ENCODE measurements at places on chromosomes 11 and 22. TPM values are rescaled to one million over a fixed set of nuclear protein-coding genes. Genes with fewer than 3 reads are reported as not detected.

GRCh38 chr11:124863137-124863825, 2.0 kb upstream of the ROBO3 start:
- no peak for ATAC-seq

GRCh38 chr22:44411226-44412135, 86.6 kb downstream of the RTL6 start:
- ATAC-seq, result no peak

GRCh38 chr22:28075358-28075981, 156.4 kb upstream of the PITPNB start:
- peak; percentile 55 for ATAC-seq

- ATAC-seq, result no peak
Measured at GRCh38 chr11:132683602-132684001, 848.7 kb downstream of the OPCML start.

DNA sequence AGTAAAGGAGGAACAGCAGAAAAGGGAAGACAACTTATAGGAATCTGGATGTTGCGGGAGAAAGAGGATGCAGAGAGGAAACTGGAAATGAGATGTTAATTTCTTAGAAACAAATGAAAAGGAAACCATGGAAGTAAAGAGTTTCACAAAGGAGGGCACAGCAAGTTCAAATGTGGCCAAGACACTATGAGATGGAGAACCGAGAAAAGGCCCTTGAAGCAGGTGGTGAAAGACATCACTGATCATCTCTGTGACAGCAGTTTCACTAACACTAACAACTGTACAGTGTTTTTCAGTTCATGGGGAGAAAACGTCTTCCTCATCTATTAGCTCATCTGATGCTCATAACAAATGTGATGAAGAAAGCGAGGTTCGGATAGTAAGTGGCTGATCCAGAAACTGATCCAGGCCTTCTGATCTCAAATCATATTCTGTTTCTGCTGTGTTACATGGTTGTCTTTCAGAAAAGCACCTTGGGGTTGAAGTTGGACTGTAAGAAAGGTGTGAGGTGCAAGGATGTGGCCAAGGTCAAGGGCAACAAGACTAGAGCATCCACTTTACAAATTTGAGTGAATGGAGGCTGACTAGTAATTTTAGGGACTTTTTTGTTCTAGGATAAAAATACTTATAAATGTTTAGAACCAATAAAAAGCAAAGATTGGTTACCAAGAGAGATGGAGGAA, 492.1 kb upstream of the CADM1 start:
- no peak for ATAC-seq

GRCh38 chr11:6655790-6656583, at the start of gene DCHS1:
Gene DCHS1 (minus strand): TSS chr11:6655809. CDS start chr11:6641613, 14,196 bp downstream.
- no peak for ATAC-seq

DNA sequence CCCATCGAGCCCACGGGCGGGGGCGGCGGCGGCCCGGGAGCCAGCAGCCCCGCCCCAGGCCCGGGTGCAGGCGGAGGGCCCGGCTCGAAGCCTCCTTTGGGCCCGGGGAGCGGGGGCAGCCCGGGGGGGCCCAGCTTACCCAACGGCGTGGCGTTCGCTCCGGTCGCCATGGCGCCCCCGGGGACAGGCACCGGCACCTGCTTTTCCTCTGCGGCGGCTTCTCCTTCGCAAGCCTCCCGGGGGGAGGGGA, 194 bp downstream of the SF1 start:
- peak; percentile 11 for ATAC-seq

DNA sequence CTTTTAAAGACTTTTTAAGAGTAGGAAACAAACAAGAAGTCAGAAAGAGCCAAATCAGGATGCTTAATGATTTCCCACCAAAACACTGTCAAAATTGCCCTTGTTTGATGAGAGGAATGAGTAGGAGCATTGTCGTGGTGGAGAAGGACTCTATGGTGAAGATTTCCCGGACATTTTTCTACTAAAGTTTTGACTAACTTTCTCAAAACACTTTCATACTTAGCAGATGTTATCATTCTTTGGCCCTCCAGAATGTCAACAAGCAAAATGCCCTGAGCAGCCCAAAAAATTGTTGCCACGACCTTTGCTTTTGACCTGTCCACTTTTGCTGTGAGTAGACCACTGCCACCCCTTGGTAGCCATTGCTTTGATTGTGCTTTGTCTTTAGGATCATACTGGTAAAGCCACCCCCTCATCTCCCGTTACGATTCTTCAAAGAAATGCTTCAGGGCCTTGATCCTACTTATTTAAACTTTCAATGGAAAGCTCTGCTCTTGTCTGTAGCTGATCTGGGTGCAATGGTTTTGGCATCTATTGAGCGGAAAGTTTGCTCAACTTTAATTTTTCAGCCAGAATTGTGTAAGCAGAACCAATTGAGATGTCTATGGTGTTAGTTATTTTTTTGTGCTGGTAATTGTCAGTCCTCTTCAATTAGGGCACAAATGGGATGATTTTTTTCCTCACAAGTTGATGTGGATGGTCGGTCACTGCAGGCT, 67.2 kb downstream of the ADM start:
- ATAC-seq, result no peak

DNA sequence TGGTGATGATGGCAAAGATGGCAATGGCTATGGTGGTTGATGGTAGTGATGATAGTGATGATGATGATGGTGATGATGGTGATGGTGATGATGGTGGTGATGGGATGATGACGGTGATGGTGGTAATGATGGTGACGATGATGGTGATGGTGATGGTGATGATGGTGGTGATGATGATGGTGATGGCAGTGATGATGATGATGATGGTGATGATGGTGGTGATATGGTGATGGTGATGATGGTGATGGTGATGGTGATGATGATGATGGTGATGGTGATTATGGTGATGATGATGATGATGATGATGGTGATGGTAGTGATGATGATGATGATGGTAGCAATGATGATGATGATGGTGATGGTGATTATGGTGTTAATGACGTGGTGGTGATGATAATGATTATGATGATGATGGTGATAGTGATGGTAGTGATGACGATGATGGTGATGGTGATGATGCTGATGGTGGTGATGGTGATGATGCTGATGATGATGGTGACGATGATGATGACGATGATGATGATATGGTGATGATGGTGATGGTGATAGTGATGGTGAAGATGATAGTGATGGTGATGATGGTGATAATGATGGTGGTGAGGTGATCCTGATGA, 232.1 kb downstream of the BRD1 start:
- no peak for ATAC-seq

- no peak for ATAC-seq
Measured at GRCh38 chr11:60922906-60923305, 1.4 kb upstream of the TMEM132A start.

DNA sequence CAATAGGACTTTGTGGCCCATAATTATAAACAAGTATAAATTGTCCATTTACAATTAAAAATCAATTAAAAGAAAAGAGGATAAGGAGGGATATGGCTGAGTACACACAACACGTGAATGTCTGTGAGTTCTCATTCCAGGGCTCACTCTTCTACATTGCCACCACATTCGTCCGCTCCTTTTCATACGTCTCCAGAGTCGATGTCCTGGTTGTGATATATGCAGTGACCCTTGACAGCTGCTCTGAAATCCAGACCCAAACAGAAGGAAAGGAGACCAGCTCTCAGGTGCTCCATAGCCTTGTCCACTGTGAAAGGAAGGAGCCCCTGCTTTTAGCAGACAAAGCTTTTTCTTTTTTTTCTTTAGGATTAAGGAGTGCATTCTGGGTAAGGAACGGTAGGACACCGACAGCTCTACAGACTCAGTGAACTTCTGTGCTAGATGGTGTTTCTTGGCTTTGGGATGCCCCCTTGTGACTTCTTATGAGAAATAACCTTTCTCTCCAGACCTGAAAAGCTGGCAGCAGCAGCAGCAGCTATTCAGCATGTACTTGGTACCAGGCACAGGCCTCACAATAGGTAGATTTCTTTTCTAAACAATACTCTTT, 19.7 kb upstream of the DNAJB13 start:
- peak; percentile 87 for ATAC-seq

DNA sequence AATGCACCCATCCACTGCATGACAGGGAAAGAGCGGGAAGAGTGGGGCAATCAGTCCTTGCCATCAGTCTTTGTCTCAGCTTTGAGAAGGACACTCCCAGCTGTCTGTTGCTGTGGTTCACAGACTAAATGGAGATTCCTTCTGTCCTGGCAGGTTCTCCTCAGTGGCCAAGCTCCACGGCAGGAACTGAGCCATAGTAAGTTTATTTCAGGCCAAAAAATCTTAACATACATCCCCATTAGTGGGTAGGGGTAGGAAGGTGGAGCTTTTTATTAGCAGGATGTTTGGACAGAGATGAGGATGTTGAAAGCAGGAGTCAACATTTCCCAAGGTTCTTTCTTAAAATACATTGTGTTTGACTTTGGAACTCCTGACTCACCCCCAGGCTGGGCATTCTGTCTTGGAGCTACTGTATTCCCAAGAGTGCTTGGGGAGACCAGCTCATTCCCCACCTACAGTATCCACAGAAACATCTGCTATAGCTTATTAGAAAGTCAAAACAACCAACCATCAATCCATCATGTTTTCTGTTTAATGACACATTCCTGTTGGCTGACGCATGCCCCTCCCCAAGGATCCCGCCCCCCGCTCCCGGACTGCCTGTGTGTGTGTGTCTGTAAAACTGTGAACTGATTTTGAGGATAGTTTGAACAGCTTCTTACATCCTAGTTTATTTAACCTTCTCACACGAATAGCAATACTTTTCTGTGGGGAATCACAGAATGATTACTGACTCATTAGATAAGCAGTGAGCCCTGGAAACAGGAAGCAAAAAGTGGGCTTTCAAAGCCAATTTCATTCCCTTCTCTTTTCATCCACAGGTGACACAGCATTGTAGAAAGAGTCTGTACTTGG, 109.5 kb downstream of the CCDC81 start:
- peak; percentile 44 for ATAC-seq

- peak; percentile 76 for ATAC-seq
Measured at GRCh38 chr11:71977743-71978418, 20.8 kb upstream of the IL18BP start.

DNA sequence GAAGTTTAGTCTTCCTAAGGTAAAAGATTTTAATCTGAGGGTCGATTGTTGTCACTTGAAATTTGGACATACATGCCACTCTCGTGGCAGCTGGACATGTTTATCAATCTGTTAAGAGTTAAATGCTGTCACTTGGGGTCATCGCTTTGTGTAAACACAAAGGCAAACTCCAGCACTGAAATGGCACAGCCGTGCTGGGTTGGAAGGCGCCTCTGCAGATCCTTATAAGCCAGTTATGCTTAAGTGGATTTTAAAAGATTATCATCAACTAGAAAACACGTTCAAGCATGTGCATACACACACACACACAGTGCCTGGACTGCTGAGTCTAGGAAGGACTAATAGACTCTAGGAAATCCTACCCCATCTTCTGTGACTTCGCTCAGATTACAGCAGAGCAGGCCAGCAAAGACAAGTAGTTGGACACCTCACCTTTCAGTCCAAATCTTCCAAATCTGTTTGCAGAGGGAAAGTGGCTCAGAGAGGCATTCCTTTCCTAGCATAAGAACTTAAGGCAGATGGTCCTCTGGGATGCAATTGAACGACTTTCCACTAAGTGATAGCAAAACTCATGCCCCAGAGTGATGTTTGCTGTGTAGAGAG, 83.7 kb downstream of the CACNG2 start:
- ATAC-seq, result peak; percentile 68

DNA sequence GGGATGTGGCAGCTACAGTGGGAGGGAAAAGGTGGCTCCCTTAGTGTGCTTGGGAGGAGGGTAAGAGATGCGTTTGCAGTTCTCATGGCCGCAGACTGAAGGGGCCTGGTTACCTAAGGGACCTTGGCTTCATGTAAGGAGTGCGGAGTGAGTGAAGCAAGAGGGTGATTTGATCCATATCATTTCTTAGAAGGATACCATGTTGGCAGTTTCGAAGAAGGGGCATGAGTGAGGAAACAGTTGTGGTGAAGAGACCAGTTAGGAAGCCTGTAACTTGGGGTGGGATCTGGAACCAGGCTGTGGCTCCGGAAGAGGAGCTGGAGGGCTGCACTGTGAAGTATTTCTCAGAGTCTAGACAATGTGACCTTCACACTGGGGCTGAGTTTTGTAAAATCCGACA, 45.0 kb downstream of the ST3GAL4 start:
- ATAC-seq, result no peak

GRCh38 chr11:87351676-87352075, 313.9 kb downstream of the TMEM135 start:
- ATAC-seq, result no peak

GRCh38 chr11:65793625-65794400, 7.0 kb downstream of the OVOL1 start:
- ATAC-seq, result peak; percentile 4

DNA sequence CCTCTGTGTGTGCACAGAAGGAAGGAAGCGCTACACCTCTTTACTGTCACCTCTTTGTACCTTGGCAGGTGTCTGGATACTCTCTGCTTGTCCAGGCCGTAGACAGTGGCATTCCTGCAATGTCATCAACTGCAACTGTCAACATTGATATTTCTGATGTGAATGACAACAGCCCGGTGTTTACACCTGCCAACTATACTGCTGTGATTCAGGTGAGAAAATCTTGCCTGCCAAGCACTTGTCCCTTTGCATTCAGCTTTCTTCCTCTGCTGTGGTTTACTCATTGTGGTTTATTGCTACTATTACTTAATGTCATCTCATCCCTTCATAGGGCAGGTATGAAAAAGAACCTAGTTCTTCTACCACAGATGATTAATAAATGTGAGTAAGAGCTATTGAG, 131.9 kb upstream of the MTNR1B start:
- peak; percentile 64 for ATAC-seq

DNA sequence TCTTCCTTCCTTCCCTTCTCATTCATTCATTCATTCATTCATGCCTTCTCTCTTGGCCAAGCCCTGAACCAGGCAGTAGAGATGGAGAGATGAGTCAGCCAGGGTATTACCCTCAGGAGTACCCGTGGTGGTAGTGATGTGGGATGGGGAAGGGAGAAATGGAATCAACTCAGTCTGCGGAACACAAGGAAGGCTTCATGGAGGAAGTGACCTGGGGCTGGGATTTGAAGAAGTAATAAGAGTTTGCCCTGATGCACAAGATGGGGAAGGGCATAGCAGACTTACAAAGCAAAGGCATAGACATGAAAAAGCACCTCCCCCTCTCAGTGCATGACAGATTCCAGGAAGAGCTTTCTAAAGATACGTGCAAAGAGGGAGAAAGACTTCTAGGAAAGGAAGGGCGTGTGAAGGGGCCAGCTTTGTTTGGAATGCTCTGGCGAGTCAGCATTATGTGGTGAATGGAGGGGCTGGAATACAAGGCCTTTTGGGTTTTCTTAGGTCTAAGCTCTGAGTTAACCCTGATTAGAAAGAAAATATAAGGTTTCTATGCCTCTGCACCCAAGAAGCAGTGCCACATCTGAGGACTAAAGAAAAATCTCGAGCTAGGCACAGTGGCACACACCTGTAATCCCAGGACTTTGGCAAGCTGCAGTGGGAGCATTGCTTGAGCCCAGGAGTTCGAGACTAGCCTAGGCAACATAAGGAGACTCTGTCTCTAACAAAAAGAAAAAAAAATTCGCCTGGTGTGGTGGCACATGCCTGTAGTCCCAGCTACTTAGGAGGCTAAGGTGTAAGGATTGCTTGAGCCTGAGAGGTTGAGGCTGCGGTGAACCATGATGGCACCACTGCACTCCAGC, 36.4 kb upstream of the ACER3 start:
- peak; percentile 56 for ATAC-seq

GRCh38 chr11:115471367-115471766, 32.8 kb downstream of the CADM1 start:
- no peak for ATAC-seq

The MYOD1 gene
- not detected for total RNA-seq

The OR8B8 gene
- not detected for total RNA-seq

The SHISAL1 gene
- 0.08 TPM for total RNA-seq

The OR8A1 gene
- not detected for total RNA-seq

The CSNK2A3 gene
- 0.84 TPM for total RNA-seq

The CYTH4 gene
- total RNA-seq, result 1.6 TPM

The OR52I2 gene
- not detected for total RNA-seq

The UCP3 gene
- total RNA-seq, result 0.28 TPM

The OTOG gene
- not detected for total RNA-seq

The CHKA gene
- 2.3 TPM for total RNA-seq
